ENCODE measurements at places on chromosomes 16 and 17. TPM values are rescaled to one million over a fixed set of nuclear protein-coding genes. Genes with fewer than 3 reads are reported as not detected.

The ADAM11 gene
- total RNA-seq, result 0.19 TPM

The PKMYT1 gene
- 4.2 TPM for total RNA-seq

The KIFC3 gene
- total RNA-seq, result 56.0 TPM

The TIGD7 gene
- total RNA-seq, result 2.6 TPM

The AOC2 gene
- total RNA-seq, result 0.38 TPM

The CCDC78 gene
- total RNA-seq, result 1.1 TPM

The HOXB2 gene
- total RNA-seq, result 4.8 TPM

The TP53TG3D gene
- not detected for total RNA-seq

The TBC1D26 gene
- total RNA-seq, result 0.19 TPM

The IRX3 gene
- 1.2 TPM for total RNA-seq

The EVPLL gene
- total RNA-seq, result not detected

The NOXO1 gene
- not detected for total RNA-seq

The TP53TG3F gene
- total RNA-seq, result not detected

The TCAP gene
- 0.28 TPM for total RNA-seq

The TMEM132E gene
- not detected for total RNA-seq

The BRIP1 gene
- total RNA-seq, result 6.4 TPM

The CNGB1 gene
- not detected for total RNA-seq

The AXIN2 gene
- total RNA-seq, result 4.9 TPM

The ZPBP2 gene
- total RNA-seq, result not detected

The CSH1 gene
- total RNA-seq, result not detected

The RAB26 gene
- total RNA-seq, result 1.3 TPM

Measured in endothelial cell of coronary artery (primary cell).